ENCODE measurements at places on chromosomes 6 and 20.

GRCh38 chr20:62358171-62359042 lies 8.7 kb downstream of the LAMA5 start:
- no peak overlapping the region for H3K4me3 ChIP-seq
- H3K27me3 ChIP-seq, result no peaks in the 10 kb centered on the region
- H3K27ac ChIP-seq, result no peak overlapping the region
- H3K36me3 ChIP-seq, result no peaks in the 10 kb centered on the region
- no peaks in the 10 kb centered on the region for H3K4me1 ChIP-seq

DNA sequence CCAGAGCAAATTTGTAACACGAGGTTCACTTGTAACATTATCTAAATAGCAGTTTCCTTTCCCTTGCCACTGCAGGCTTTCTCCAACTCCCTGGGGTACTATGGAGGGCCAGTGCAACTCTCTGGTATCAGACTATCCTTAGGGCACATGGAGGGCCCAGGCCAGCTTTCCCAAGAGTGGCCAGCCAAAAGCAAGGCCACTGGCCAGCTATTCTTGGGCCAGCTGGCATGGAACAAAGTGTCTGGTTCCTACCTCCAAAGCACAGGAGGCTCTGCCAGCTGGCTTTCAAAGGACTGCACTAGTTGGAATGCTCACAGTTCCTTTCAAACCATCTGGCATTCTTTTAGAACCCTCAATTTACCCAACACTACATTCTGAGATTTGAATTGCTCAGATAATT lies 8.7 kb downstream of the RNF24 start:
- H3K4me3 ChIP-seq, result no peak overlapping the region
- H3K27me3 ChIP-seq, result no peaks in the 10 kb centered on the region
- DNase-seq, result no peak
- H3K27ac ChIP-seq, result no peak overlapping the region
- H3K4me1 ChIP-seq, result no peaks in the 10 kb centered on the region

- H3K36me3 ChIP-seq, result no peaks in the 10 kb centered on the region
- no peak overlapping the region for H3K27ac ChIP-seq
- no peaks in the 10 kb centered on the region for H3K27me3 ChIP-seq
- no peaks in the 10 kb centered on the region for H3K4me1 ChIP-seq
- no peak overlapping the region for H3K4me3 ChIP-seq
- no peak for DNase-seq
Measured at GRCh38 chr6:25449774-25450173, 170.6 kb downstream of the CARMIL1 start.

DNA sequence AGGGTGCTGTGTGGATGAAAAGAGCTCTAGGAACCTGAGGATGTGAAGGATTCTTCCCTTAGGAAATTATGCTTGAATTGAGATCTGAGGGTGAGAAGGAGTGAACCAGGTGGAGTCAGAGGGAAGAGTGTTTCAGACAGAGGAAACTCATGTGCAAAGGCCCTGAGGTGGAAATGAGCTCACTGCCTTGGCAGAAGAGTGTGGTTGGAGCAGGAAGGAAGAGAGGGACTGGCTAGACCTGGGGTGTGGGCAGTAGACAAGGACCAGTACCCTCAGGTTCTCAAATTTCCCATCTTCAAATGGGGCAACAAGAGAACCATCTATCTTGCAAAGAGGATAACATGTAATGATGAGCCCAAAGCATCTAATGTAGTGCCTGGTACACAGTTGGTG lies 24.0 kb upstream of the GTSF1L start:
- no peak overlapping the region for H3K4me3 ChIP-seq
- no peaks in the 10 kb centered on the region for H3K27me3 ChIP-seq
- H3K4me1 ChIP-seq, result peaks cover 3% of the 10 kb centered on the region
- DNase-seq, result no peak
- H3K36me3 ChIP-seq, result no peaks in the 10 kb centered on the region

- no peaks in the 10 kb centered on the region for H3K4me1 ChIP-seq
- DNase-seq, result no peak
- no peaks in the 10 kb centered on the region for H3K36me3 ChIP-seq
- H3K4me3 ChIP-seq, result no peak overlapping the region
Measured at GRCh38 chr20:16062661-16063581, 510.3 kb downstream of the KIF16B start.

GRCh38 chr20:19277381-19277780 lies 64.9 kb downstream of the SLC24A3 start:
- no peak for DNase-seq
- no peaks in the 10 kb centered on the region for H3K36me3 ChIP-seq
- H3K27me3 ChIP-seq, result no peaks in the 10 kb centered on the region
- no peak overlapping the region for H3K27ac ChIP-seq
- H3K4me3 ChIP-seq, result no peak overlapping the region

DNA sequence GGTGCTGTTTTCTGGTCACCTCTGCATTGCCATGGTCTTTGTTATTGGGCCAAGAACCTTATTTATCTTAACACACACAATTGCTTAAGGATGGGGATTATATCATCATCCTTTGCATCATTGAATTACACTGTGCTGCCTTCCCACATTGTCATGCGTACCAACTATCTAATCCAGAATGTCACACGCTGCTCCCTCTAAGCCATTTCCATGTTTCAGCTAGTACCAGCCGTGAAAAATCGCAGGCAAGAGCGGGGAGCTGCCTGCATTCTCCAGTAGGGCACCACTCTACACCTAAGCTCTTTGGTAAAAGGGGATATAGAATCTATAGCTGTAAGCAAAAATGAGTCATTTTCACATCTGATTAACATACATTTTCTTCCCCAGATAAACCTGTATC lies 277.0 kb downstream of the PRL start:
- DNase-seq, result no peak
- no peaks in the 10 kb centered on the region for H3K4me1 ChIP-seq
- no peaks in the 10 kb centered on the region for H3K36me3 ChIP-seq
- no peak overlapping the region for H3K27ac ChIP-seq
- no peaks in the 10 kb centered on the region for H3K27me3 ChIP-seq
- H3K4me3 ChIP-seq, result no peak overlapping the region

DNA sequence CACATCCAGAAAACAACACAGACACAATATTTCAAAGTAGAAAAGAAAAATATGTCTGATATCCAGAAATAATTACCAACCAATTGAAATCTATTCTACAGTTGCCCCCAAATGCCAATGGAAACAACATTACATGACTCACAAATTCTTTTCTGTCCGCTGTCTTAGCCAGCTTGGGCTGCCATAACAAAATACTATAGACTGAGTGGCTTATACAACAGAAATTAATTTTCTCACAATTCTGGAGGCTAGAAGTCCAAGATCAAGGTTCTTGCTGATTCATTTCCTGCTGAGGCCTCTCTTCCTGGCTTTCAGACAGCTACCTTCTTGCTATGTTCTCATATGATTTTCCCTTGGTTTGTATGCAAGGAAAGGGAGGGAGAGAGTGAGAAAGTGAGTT lies 698.1 kb downstream of the DHX35 start:
- H3K4me1 ChIP-seq, result no peaks in the 10 kb centered on the region
- no peak overlapping the region for H3K27ac ChIP-seq
- H3K27me3 ChIP-seq, result no peaks in the 10 kb centered on the region

DNA sequence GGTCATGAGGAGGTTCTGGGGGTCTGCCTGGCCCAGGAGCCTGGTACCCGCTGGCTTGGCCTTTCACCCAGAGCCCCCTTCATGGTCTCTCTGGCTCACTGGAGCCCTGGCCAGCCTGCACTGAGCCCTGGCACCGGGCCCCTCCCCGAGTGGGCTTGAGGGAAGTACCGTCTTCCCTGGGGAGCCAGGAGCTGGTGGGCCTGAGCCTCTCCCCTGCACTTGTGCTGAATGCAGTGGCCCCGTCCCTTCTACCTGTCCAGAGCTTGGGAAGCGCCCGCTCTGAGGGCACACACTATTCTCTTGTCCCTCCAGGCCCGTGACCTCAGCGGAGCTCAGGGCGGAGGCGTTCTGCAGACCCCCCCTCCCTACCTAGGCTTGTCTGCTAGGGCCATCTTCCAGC lies 62.2 kb downstream of the TCP11 start:
- no peaks in the 10 kb centered on the region for H3K27me3 ChIP-seq
- H3K36me3 ChIP-seq, result peaks cover 37% of the 10 kb centered on the region
- no peak for DNase-seq
- no peak overlapping the region for H3K4me3 ChIP-seq
- H3K4me1 ChIP-seq, result no peaks in the 10 kb centered on the region

- no peaks in the 10 kb centered on the region for H3K27me3 ChIP-seq
- no peaks in the 10 kb centered on the region for H3K36me3 ChIP-seq
- no peak overlapping the region for H3K27ac ChIP-seq
- DNase-seq, result no peak
- H3K4me3 ChIP-seq, result no peak overlapping the region
Measured at GRCh38 chr6:51541847-51542246, 545.6 kb downstream of the PKHD1 start.

DNA sequence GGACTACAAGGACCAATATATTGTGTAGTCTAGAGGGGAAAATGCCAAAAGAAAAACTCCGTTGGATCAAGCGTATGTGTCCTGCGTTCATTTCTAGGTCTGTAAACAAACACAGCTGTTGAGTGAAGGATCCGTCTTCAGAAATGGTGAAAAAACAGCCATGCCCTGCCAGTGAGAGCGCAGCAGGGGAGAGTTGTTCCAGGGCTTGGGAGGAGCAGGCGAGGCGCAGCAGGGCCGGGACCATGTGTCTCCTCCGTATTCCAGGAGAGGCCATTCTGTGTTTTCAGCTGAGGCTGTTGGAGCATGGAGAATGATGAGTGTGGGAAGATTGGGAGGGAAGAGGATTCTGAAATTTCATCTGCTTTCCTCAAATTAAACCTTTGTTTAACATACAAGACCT lies 38.0 kb downstream of the BMP6 start:
- H3K4me1 ChIP-seq, result no peaks in the 10 kb centered on the region
- no peaks in the 10 kb centered on the region for H3K36me3 ChIP-seq
- no peak for DNase-seq
- H3K4me3 ChIP-seq, result no peak overlapping the region
- H3K27me3 ChIP-seq, result no peaks in the 10 kb centered on the region

GRCh38 chr6:166946125-166946524 lies 10.2 kb downstream of the RNASET2 start:
- no peaks in the 10 kb centered on the region for H3K27me3 ChIP-seq
- H3K27ac ChIP-seq, result no peak overlapping the region
- DNase-seq, result no peak
- no peak overlapping the region for H3K4me3 ChIP-seq

DNA sequence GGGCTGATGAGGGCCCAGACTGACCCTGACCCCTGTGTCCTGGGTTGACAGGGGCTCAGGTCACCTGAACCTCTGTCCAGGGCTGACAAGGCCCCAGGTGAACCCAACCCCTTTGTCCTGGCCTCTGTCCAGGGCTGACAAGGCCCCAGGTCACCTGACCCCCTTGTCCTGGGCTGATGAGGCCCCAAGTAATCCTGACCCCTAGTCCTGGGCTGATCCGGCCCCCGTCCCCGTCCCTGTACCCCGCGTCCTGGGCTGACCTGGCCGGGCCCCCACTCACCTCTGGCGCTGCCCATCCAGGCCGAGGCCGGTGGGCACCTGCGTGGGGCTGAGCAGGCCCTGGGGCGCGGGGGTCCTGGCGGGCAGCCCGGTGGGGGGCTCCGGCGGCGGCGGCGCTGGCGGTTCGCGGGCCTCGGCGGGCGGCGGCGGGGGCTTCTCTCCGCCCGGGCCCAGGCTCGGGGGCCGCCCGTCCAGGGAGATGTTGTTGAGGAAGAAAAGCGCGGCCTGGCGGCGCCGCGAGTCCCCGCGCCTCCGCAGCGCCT lies 379 bp downstream of the CABLES2 start:
- no peak for DNase-seq
- no peaks in the 10 kb centered on the region for H3K36me3 ChIP-seq
- H3K4me1 ChIP-seq, result peaks cover 15% of the 10 kb centered on the region
- H3K4me3 ChIP-seq, result peak overlapping the region; percentile 74
- peak overlapping the region; percentile 51 for H3K27ac ChIP-seq
- H3K27me3 ChIP-seq, result no peaks in the 10 kb centered on the region

GRCh38 chr6:151275566-151275965 lies 35.8 kb downstream of the AKAP12 start:
- H3K36me3 ChIP-seq, result no peaks in the 10 kb centered on the region
- H3K27ac ChIP-seq, result no peak overlapping the region
- no peak overlapping the region for H3K4me3 ChIP-seq
- no peaks in the 10 kb centered on the region for H3K4me1 ChIP-seq
